ENCODE measurements at places on chromosomes 1 and 21. TPM values are rescaled to one million over a fixed set of nuclear protein-coding genes. Genes with fewer than 3 reads are reported as not detected.

RCSD1 gene
- total RNA-seq: 0.81 TPM

LAMB3 gene
- total RNA-seq: 31.5 TPM

PDC gene
- total RNA-seq: not detected

C4BPA gene
- not detected for total RNA-seq

FAM72D gene
- 8.6 TPM for total RNA-seq

SWT1 gene
- total RNA-seq: 1.9 TPM

TEKT2 gene
- not detected for total RNA-seq

PCBP3 gene
- total RNA-seq: 0.10 TPM

GDAP2 gene
- total RNA-seq: 13.5 TPM

GRCh38 chr1:184416946-184417345, 30.1 kb downstream of the C1orf21 start:
- no peak for DNase-seq

GRCh38 chr1:163195728-163196448, 6.8 kb downstream of the RGS5 start:
- DNase-seq: peak; percentile 7

DNA sequence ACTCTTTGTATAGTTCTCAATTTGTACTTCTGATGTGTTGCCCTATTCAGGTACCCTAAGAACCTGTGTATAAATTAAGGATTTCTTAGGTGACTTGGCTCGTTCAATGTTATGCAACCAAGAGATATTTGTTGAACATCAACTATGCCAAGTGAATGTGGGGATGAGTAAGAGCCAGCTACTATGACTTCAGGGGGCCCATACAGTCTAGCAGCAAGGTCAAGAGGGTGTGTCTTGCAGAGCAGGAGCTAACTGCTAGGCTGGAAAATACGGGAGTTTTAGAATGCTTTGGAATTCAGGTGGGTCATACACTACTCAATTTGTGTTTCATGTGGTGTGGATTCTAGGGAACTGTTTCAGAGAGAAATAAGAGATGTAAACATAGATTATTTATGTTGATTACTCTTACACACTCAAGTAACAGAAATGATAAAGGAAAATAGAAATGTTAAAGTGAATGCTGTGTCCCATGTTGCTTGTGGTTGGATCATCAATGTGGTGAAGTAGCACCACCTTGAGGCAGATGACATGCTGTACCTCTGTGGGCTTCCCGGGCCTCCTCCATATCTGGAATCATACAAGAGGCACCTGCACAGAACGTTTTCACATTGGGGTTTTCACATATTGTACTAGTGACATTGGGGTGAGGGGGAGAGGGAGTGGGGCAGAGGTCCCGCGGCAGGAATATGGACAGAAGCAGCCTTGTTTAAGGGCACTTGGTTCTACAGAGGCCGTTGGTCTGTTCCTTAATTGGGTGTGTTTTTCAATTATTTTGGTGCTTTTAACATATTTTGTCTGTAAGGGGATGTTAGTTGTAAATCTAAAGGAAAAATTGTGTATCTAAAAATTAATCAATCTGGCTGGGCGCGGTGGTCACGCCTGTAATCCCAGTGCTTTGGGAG, 12.4 kb downstream of the ARPC5 start:
- peak; percentile 78 for DNase-seq

DNA sequence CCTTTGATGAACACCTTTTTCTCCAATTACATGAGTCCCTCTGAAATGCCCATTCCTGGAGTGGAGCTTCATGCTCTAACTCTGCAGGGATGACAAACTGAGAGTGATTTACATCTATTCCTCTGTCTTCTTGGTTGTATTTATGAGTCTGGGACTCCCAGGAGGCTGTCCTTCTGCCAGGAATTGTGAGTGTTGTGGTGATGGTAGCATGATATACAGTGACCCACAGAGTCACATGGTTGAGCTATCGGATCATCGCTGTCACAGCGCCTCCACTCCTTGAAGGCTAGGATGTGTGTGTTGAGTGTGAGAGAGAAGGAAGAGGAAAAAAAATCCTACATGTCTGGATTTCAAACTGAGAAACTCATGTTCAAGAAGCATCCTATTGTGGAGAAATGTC, 163.4 kb upstream of the CACNA1E start:
- no peak for DNase-seq

DNA sequence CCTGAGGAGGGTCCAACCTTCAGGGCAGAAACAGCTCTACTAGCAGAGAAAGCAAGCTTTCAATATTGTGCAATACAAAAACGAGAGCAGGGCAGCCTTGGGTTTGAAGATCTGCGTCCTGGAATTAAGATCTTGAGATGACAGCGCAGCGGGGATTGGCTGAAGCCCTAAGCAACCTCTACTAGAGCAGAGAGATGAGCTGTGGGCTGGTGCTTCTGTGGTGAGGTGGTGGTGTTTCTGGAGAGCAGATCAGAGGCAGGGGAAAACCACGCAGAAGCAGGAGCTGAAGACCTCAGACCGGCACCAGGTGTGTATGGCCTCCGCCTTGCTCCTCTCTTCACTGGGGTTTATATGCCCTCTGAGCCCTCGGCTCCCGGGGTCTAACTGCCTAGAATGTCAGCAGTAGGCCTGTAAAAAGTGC, 12.5 kb downstream of the TRAF3IP3 start:
- no peak for DNase-seq

- peak; percentile 97 for DNase-seq
Measured at GRCh38 chr1:207240325-207241101, 81.0 kb upstream of the CD55 start.

GRCh38 chr21:34105947-34106541, 32.7 kb downstream of the MRPS6 start:
- DNase-seq: no peak

DNA sequence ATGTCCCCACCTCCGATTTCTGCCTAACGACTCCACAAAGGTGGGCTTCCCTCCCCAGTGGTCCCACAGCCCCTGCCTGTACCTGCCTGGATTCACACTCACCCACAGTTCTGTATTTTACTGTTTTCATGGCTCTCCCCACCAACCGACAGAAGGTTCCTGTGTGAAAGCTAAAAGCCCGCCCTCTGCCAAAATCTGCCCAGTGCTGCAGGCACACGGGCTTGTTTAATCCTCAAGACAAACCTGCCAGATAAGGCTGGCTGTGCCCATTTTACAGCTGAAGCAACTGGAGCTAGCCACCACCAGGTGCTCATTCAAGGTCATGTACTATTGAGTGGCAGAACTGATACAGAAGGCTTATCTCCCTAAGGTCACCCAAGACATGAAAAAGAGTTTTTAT, 114.5 kb downstream of the HIVEP3 start:
- no peak for DNase-seq

GRCh38 chr1:61887076-61887867, 145.0 kb downstream of the PATJ start:
- peak; percentile 52 for DNase-seq

DNA sequence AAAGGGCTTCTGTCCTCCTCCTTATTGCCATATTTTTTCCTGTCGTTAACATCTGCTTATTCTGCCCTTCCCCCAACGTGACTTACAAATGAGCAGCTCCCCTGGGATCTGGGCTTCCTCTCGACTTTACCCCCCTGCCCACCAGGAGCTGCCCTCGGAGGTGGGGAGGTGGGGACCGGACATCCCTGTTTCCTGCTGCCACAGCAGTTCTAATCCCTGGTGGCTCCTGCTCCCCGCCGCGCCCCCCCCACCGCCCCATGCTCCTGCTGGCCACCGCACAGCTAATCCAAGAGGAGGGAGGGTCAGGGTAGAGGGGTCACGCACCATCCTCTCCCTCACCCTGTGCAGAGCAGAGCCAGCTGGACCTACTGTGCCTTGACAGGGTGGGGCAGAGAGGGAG, 4.4 kb upstream of the SLC27A3 start:
- no peak for DNase-seq

- no peak for DNase-seq
Measured at GRCh38 chr21:30634906-30635305, at the start of gene KRTAP20-2. Gene KRTAP20-2 (plus strand): TSS chr21:30635206. CDS start chr21:30635264, 58 bp downstream.

DNA sequence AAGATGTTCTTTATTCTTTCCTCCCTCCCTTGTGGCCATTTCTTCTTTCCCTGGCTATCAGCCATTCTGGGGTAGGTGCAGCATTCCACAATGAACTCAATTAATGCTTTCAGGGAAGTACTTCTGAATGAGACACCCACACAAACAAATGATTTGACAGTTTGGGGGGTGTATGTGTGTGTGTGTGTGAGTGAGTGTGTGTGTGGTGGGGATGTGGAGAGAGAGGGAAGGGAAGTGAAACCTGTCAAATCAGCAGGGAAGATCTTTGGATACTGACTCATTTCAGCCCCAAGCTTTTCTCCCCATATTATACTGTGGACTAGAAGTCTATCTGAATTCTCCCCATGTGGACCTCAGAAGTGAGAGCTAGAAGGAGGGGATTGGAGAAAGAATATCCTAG, 154.9 kb upstream of the CD34 start:
- peak; percentile 43 for DNase-seq

GRCh38 chr1:152981146-152981871, 2.6 kb upstream of the SPRR1A start:
- no peak for DNase-seq

DNA sequence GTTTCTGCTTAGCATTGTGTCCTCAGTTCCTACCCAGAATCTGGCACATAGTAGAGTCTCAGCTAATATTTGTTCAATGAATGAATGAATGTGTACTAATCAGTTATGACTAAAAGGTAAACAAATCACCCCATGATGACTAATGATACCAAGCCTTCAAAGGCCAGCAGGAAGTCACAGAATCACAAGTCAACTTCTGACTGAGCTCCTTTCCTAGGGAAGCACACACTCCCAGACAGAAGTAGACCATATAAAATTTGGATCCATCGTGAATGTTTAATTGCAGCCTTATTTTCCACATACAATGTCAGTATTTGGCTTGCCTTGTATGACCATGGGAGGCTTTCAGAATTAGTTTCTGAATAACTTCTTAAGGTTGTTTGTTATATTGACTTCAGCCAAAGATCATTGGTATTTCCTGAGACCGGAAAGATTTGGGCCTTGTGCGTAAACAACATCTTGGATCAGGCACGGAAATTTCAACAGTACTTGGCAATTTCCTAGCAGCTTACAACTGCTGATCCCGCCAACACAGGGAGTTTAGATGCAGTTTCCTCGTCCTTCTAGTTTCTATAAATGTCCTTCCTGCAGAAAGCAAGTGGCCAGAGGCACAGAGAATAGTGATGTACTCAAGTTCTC, 185.9 kb upstream of the ATP1B1 start:
- DNase-seq: peak; percentile 60

- DNase-seq: no peak
Measured at GRCh38 chr21:40803101-40803500, 43.9 kb downstream of the DSCAM start.

GRCh38 chr1:54335755-54336108, 70.5 kb downstream of the SSBP3 start:
- DNase-seq: peak; percentile 58

Data from M059J (cell line).